ENCODE measurements at places on chromosomes 3 and 15. TPM values are rescaled to one million over a fixed set of nuclear protein-coding genes. Genes with fewer than 3 reads are reported as not detected.

GLDN gene
- 3.2 TPM for total RNA-seq

APEH gene
- total RNA-seq = 182 TPM

GPR27 gene
- total RNA-seq = 0.70 TPM

ZWILCH gene
- total RNA-seq = 9.1 TPM

KLHL6 gene
- 3.6 TPM for total RNA-seq

ITPKA gene
- 50.9 TPM for total RNA-seq

C3orf62 gene
- total RNA-seq = 4.7 TPM

GNB4 gene
- 3.6 TPM for total RNA-seq

ALDH1L1 gene
- 7.7 TPM for total RNA-seq

LIPC gene
- total RNA-seq = 3.0 TPM

CACNA2D3 gene
- 0.24 TPM for total RNA-seq

GAP43 gene
- total RNA-seq = 2.1 TPM
